Pulmonary artery endothelial cell (primary cell): ENCODE measurements at places on chromosomes 13 and 19. TPM values are rescaled to one million over a fixed set of nuclear protein-coding genes. Genes with fewer than 3 reads are reported as not detected.

GEMIN7 gene
- total RNA-seq, result 18.8 and 26.3 TPM in 2 replicates

ZIC2 gene
- total RNA-seq, result not detected in 2 replicates

CYP4F8 gene
- total RNA-seq, result not detected in 2 replicates

OXGR1 gene
- not detected in 2 replicates for total RNA-seq

ADM5 gene
- 0.40 and 0.74 TPM in 2 replicates for total RNA-seq

SOX21 gene
- 0.07 TPM in 1 of 2 replicates, not detected in the other for total RNA-seq
